ENCODE measurements at places on chromosomes 1 and 21.

- no peak for DNase-seq
Measured at GRCh38 chr1:112717263-112717873, 2.2 kb upstream of the PPM1J start.

DNA sequence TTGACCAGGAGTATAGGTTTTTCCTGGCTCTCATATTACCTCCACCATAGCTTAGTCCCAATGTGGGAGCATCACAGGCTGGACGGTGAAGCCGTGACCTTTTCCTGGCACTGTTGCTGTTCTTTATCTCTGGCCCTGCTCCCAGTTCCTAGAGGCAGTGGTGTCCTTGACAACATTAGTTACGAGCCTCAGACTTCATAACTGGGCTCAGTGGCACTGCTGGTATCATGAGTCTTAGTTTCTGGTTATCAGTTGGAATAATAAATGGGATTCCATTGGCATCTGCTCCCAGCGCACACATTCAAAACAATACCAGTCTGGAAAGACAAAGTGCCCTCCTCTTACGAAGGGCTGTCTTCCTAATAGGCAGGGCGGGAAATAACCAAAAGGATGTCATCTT, 8.0 kb downstream of the RNPEP start:
- DNase-seq = no peak

DNA sequence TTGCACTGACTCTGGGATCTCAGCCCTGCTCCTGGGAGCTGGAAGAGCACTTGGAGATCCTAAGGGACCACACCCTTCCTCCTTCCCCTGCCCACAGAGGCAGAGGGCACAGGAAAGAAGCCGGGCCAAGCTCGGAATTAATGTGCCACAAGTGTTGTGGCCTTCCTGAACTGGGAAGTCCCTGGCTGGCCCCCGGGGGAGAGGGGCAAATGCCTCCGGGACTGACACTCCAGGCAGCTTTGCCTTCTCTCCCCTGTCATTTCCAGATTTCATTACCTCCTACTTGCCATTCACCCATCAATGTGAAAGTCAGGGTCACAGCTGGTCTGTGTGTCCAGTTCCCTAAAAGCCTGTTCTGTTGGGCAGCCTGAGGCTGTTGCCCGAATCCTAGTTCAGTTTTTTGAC, 21.7 kb downstream of the SESN2 start:
- no peak for DNase-seq

DNA sequence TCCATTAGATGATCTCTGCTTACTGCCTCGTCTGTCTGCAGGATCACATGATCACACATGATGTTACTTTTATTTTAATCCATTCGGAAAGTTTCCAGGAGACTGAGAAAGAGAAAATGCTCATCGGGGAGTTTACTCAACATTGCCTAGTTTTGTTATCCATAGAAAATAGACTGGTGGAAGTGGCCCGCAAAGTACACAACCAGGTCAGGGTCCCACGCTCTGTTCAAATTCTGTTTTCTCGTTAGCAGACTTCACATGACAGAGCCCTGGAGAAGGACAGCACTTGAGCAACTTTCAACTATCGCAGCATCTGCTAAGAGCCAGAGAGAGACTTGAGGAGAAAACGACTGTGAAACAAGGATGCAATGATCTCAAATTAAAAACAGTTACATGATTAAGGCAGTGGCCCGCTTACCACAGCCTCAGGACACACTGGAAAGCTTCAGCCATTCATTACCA, 44.2 kb downstream of the ADAMTS1 start:
- DNase-seq = no peak

- no peak for DNase-seq
Measured at GRCh38 chr1:228272831-228273571, 65.2 kb downstream of the OBSCN start.

- no peak for DNase-seq
Measured at GRCh38 chr1:227758366-227758765, 23.1 kb downstream of the SNAP47 start.

GRCh38 chr1:231618609-231619256, 7.9 kb upstream of the DISC1 start:
- DNase-seq = no peak

DNA sequence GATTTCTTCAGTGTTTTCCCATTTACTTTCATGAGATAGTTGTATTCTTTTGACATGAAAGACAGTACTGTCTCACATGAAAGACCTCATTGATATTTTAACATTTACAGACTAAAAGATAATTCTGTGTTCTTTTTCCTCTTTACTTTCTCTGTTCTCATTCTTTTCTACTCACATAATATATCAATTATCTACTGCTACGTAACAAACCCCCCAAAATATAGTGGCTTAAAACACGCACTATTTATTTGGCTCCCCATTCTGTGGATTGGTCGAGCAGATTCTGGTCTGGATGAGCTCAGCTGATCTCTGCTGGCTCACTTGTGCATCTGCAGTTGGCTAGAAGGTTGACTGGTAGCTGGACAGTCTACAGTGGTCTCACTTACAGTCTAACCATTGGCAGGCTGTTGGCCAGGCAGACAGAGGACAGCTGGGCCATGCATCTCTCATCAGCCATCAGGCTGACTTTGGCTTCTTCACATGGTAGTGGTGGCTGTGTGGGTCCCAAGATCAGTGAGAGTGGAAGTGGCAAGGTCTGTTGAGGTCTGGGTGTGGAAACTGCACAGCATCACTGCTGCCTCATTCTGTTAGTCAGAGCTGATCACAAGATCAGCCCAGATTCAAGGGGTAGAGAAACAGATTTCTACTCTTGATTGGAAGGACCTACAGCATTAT, 63.2 kb downstream of the MPZL1 start:
- no peak for DNase-seq

DNA sequence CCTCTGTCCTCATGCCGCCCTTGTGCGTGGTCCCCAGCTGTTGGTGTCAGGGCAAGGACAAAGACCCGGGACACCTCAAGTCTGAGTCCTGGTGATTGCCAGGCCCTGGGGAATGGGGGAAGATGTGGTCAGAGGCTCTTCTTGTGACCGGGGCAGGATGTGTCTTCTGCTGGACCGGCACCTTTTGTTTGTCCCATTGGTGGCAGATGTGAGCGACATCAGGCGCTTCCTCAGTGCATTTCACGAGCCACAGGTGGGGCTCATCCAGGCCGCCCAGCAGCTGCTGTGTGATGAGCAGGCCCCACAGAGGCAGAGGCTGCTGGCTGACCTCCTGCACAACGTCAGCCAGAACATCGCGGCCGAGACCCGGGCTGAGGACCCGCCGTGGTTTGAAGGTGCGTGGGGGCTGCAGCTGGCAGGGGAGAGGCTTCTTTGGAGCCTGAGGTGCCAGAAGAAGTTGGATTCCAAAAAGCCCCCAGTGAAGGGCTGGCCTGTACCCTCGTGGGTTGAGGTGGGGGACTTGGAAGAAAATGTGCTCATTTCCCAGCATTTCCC, 8.4 kb downstream of the DFFB start:
- no peak for DNase-seq

DNA sequence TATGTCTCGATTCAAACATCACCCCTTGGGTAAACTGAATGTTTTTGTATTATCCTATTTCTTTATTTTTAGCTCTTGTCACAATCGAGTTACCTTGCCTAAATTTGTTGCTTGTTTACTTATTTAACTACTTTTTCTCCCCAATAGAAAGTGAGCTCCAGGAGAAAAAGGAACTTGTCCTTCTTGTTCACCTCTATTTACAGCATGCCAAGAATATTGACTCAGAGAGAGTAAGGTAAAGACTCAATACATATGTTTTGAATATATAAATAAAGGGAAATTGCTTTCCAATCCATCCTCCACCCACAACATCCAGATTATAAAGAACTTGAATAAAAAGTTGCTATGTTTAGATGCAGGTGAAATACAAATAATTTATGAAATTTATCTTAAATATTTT, 107.3 kb upstream of the PDC start:
- DNase-seq = no peak

DNA sequence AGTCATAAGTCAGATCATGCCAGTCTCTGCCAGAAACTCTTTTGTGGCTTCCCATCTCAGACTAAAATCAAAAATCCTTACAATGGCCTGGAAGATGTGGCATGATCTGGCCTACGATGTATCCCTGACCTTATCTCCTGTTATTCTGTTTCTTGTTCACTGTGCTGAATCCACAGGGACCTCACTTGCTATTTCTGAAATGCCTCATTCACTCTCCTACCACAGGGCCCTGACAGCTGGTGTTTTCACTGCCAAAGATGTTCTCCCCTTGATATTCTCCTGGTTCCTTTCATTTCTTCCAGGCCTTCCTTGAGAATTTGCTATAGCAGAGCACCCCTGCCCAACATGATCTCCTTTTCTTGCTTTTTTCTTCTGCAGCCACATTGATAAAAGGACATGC, 1.7 kb downstream of the DNALI1 start:
- no peak for DNase-seq

- no peak for DNase-seq
Measured at GRCh38 chr21:46674430-46675007, 39.0 kb downstream of the PRMT2 start.

GRCh38 chr1:96365076-96365475, 356.5 kb upstream of the PTBP2 start:
- DNase-seq = no peak

DNA sequence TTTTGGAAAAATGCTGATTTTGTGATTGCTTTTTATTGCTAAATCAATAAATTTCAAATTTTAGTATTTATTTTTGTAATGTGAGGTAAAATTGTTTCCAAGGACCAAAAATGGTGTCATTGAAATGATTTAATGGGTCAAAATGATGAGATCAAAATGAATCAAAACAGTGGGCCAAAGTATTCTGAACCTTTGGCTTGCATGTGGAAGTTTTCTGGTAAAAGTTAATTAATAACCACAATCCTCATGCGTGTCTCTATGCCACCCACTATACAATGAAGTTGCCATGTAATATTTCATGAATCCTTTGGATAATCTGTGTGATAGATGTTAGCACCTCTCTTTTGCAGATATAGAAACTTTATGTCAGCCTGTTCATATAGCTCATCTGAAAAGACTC, 83.8 kb downstream of the PAPPA2 start:
- DNase-seq = no peak

GRCh38 chr1:98749152-98749756, 87.7 kb downstream of the SNX7 start:
- DNase-seq = no peak

DNA sequence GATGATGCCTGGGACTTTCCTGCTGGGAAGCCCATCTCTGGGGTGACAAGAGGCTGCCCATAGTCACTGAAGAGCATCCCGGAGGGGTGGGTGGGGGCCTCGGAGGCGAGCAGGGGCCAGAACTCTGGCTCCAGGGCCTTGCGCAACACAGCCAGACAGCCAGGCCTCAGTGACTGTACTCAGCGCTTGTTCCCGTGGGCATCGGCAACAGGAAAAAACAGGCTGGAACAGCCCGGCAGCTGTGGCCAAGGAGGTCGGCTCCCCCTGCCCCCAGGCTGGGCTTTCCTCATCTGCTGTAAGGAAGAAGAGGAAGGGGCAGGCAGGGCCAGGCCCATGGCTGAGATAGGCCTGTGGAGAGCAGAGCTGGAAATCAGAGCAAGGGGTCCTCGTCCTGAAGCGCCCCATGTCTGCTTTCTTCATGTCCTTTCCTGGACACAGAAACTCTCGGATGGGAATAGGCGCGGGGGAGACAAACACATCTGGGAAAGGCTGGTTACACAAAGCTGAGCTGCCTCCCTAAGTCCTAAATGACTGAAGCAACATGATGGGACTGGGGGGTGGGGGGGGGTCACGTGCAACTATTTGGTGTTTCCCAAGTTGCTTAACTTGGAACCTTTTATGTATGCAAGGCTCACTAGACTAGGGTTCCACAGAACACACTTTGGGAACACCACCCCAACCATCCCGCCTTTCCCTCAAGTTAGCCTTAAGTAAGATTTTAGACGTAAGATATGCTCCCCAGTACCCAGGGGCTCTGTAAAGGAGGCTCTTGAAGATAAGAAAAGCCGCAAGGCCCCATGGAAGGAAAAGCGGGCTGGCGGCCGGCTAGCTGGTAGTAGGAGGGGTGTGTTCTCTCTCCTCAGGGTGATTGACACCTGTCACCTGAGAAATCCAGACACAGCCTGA, 30.7 kb downstream of the HSPG2 start:
- DNase-seq = no peak

DNA sequence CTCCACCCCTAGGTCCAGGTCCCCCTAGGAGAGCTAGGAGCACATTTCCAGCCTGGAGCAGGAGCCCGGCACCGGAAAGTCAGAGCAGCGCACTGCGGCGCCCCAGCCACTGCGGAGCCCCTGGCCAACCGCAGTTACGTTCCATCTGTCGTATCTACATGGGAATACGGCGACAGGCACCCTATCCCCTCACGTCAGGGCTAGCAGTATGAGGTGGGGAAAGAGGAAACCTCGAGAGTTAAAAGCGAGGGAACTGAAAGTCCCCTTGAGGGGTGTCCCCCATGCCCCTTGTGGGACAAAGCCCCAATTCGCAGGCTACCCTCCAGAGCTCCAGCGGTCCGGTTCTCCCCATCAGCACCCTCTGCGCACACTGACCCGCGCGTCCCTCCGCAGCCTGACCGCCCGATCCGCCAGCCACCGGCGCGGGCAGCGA, 995 bp downstream of the COLGALT2 start:
- DNase-seq = no peak

- DNase-seq = no peak
Measured at GRCh38 chr1:168752171-168752832, 23.3 kb upstream of the DPT start.

DNA sequence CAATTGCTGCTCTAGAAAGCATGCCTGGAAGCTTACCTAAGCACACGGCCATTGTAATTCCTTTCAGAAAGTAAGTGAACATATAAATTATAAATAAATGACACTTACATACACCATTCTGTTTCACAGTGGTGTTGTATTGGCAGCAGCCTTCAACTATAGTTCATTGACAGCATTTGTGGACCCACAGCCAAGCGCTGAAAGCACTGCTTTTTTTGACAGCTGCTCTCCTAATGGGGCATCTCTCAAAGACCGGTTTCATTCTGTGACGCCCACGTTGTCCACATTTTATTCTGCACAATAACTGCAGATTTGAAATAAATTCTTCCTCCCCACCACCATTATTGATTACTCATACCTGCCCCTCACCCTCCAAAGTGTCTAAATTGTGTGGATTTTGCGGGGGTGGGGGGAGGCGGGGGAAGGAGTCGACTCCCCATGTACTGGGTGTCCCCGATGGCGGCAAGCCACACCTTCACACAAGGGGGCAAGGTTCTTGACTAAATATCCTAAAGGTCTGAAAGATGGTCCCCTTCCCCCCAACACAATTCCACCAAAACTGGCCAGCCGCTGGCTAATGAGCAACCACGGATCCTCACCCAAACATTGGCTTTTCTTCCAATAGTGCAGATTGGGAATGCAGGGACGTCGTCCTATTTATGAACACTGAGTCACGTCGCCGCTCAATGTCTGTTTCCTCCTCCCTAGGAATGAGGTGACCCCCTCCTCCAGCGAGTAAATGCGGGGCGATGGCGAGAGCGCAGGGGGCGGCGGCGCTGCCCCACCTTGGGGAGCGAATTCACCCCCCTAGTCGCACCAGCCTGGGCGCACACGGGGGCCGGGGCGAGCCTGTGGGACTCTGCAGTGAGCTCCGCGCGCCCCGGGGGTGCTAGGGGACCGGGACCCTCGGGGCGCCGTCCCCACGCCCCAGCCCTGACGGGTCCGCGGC, 960 bp downstream of the RCAN1 start:
- DNase-seq = no peak

- no peak for DNase-seq
Measured at GRCh38 chr1:193335806-193336428, 149.5 kb upstream of the B3GALT2 start.

- DNase-seq = no peak
Measured at GRCh38 chr1:185551008-185551407, 183.2 kb upstream of the HMCN1 start.

All from stimulated activated CD4-positive, alpha-beta T cell treated with anti-CD3 and anti-CD28 coated beads, Interleukin-4, amount 100 ng/mL, for 48 hours (primary cell).